NCI-H524 treated with DMSO at 0.1 percent for 48 hours (cell line): ENCODE measurements at places on chromosomes 11 and 22.

DNA sequence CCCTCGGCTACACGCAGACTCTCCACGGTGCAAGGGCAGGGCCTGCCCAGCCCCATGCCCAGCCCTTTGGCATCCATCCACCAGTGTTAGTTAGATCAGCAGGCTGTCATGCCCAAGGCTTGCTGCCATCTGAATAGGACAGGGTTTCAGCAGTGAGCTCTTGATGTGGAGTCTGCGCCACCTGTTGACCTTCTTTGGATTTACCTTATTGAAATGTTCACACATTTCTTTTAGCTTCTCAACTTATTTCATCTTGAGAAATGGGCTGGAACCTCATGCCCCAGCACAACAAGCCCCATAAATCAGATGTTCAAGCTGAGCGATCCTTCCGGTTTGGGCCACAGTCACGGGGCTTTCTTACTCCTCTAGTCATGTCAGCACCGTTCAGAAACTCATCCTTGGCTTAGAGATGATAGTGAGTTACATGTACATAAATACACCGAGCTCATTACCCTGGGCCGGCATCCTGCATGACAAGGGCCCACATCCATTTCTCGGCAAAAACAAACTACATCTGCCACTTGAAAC, 61.7 kb downstream of the PARVB start:
- DNase-seq, result no peak

GRCh38 chr11:102843489-102843888, at the start of gene MMP3:
Gene MMP3 (minus strand): TSS chr11:102843609. CDS start chr11:102843546, 63 bp downstream.
- DNase-seq, result no peak

DNA sequence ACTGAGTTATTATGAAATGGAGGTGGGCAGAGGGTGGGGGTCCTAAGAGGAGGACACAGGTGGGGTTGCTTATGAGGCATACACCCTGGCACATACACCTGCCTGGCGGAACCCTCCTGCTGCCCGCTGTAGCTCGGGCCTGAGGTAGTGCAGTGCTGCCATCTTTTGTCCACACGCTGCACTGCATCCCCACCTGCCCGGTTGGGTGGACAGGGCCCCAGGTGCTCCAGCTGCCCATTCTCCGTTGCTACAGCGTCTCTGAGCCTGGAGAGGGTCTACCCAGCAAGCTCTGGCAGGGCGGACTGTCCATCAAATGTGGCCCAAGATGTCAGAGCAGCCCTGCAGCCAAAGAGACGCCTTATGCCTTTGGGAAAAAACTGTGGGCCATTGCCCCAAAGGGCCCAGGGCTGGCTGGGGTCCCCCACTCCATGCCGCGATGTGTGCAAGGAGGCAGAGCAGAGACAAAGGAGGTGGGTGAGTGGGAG, 131.2 kb downstream of the BUD13 start:
- peak; percentile 3 for DNase-seq

DNA sequence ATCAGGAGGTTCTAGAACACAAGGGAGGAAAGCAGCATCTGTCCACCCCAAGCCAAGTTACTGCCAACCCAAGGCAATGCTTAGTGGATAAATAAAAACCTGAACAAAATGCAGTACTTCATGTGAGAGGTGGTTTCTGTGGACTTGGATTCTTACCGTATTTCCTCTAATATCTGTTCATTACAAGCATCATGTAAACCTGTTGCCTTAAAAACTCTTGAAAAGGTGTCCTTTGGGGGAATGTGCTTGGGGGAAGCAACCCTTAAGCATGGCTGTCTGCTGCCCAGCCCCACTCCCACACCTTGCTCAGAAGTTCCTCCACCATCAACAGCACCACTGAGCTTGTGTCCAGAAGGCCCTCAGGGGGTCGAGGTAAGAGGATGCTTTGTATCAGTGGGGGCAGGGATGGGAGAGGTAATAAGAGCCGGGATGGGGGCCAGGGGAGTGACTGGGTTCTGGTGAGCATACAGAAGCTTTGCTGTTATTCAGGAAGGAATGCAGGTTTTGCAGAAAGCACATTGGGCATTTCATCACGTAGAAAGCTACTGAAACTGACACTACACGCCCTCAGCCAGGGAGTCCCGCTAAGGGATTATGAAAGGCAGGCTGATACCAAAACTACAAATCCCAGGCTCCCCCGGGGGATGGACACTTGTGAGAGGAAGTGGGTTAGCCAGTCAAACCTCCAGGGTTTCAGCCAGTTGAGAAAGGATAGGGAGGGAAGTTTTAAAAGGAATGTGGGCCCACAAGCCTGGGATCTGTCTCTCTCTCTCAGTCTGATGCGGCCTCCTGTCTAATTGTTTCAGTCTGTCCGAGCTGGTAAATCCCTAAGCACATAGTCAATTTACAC, 52.0 kb downstream of the KCNJ1 start:
- no peak for DNase-seq

DNA sequence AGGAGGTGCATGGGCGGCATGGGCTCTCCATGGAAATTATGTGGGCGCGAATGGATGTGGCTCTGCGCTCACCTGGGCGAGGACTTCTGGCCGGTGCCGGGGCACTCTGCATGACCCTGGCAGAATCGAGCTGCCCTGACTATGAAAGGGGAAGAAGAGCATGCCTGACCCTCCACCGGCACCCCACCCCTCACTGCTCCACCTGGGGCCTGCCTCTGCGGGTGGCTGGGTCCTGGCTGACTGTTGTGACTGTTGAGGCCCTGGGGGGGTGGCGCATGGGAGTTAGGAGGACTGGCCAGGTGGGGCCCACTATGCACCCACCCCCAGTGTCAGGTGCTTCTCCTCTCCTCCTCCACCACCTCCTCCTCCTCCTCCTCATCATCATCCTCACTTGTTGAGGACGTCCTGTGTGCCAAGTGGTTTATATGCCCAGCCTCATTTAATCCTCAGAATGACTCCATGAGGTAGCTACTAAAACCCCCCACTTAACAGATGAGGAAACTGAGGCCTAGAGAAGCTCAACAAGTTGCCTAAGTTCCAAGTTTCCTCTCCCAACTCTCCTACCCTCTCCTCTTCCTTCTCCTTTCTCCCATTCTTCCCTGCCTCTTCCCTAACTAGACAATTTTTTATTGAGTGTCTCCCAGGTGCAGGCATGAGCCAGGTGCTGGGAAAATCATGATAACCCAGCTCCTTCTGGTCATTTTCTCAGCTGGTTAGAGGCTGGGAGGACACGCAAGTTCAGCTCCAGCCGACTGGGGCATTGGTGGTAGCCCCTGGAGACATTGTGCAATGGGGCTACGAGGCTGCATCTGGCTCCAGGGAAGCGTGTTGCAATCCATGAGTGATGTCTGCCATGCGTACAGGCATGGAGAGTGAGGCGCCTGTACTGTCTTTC, 2.3 kb downstream of the MYEOV start:
- no peak for DNase-seq

DNA sequence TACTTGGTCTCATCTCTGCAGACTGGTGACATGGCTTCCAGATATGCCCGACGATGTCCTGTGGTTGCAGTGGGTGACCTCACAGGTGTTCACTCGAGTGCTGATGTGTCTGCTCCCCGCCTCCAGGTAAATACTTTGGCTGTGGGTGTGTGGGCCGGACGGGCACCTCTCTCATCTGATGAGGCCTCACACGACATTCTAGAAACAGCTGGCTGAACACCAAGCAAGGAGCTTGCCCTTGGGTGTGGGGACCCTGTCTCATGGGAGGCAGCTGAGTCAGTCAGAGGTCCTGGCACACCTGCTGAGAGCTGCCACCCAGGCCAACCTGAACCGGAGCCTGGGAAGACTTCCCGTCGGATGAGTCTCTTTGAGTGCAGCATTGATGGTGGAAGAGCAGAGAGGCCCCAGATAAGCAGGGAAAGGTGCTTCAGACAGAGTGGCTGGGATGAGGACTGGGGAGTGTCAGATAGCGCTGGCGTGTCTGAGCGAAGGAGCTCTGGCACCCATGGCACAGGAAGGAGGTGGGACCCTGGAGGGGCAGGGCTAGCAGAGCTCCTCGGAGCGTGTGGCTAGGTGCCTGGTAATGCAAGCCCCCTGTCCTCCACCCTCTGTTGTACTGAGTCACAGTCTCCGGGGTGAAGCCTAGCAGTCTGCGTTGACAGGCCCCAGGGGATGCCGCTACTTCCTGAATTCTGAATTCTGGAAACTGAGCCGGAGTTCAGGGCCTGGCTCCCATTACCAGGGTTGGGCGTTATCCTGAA, 10.4 kb upstream of the SAMM50 start:
- DNase-seq, result no peak

- no peak for DNase-seq
These were observed 50.0 kb upstream of the API5 start for GRCh38 chr11:43261775-43262174.

DNA sequence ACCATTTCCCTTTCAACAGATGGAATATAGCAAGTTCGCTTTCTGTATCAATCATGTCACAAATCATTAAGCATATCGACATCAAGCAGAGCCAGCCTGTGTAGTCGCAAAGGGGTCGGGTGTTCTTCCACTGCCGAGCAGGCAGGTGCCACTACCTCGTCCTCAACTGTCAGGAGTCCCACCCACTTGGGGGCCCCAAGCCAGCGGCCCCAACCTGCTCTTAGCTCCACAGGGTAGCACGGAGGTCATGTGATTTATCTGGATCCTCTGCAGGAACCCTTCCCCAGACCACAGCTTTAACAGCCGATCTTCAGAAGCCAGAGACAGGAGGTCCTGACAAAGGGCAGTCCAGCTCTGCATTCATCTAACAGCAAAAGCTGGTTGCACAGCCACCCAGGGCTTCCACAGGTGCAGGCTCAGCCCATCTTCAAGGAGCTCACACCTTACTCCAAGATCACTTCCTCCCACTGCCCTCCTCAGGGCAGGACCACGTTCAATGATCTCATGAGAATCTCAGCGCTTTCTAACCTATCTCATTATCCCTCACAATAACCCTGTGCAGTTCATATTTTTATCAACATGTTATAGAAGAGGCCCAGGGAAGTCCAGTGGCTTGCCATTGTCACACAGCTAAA, 110.2 kb downstream of the TRIM29 start:
- DNase-seq, result no peak

DNA sequence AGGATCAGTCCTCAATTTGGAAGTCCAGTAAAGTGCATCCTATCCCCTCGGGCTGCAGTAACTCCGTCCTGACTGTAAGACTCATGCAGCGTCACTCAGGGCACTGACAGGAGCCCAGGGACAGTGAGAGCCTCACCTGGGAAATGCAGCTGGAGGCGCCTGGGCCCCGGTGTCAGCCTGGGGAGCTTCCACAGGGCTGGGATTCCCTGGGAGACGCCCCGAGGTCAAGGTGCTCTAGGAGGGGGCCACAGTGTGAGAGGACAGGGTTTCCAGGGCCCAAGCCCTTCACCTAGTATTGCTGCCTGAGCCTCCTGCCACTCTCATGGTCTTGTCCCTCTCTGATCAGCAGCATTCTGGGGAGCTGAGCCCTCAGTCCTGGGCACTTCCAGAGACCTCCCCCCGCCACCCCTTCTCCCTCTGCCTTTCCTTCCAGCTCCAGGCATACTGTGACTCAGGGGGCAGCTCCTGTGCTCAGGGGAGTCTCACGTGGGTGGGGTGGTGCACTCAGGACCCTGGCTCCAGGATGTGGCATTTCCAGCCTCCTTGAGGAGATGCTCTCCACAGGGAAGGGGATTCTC, 99.1 kb upstream of the IGLL5 start:
- no peak for DNase-seq

DNA sequence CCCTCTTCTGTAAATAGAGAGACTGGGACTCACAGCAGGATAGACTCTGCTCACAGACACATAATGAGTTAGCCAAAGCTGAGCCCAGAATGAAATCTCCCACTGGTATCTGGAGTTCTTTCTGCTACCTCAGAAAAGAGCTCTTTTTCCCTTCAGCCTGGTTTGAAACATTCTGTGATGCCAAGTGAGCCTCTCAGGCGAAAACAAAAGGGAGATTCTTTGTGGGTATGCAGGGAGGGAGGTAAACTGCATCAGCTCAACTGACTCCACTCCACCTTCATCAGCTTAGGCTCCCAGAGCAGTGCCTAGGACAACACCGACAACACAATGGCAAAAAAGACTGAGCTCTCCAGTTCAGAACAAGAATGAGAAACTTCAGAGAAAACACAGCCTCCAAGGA, 55.1 kb upstream of the SCUBE2 start:
- no peak for DNase-seq

DNA sequence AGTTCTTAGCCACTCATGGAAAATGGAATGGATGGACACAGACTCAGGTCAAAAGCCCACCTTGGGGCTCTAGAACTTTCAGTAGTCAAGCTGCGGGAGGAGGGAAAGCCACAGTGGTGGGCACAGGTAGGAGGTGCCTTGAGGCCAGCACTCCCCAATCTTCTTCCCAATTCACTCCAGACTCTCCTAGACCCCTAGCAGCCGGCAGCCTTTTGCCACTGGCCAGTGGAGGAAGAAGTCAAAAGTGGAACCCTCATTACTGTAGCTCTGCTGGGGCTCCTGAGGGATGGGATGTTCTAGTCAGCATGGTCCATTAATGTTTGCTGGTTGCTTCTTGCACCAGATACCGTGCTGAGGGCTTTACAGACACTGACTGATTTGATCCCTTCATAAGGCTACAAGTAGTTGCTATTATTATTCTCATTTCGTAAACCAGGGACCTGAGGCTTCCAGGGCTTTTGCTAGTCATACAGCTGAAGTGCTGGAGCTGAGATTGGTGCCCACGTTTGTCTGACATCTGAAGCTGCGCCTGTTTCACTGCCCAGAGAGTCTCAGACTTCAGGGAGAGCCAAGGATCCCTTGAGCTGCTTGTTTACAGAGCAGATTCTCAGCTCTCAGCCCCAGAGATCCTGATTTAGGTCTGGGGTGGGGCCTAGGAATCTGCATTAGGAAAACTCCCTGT, 1.1 kb downstream of the UCP3 start:
- no peak for DNase-seq

GRCh38 chr22:41808400-41808799, 7.9 kb downstream of the CCDC134 start:
- no peak for DNase-seq

GRCh38 chr11:100872951-100873740, 186.1 kb downstream of the ARHGAP42 start:
- no peak for DNase-seq

GRCh38 chr11:123047266-123047946, 14.5 kb downstream of the HSPA8 start:
- DNase-seq, result no peak

- no peak for DNase-seq
These were observed 98.9 kb downstream of the ZBTB16 start for GRCh38 chr11:114158421-114158820.

GRCh38 chr22:47055921-47056320, 293.5 kb downstream of the TBC1D22A start:
- no peak for DNase-seq

- no peak for DNase-seq
These were observed 39.4 kb downstream of the IRAG1 start for GRCh38 chr11:10653946-10654810.

- no peak for DNase-seq
These were observed 22.6 kb downstream of the AMPD3 start for GRCh38 chr11:10477690-10478046.

- DNase-seq, result no peak
These were observed 196.7 kb upstream of the TBCEL start for GRCh38 chr11:120827198-120827597.

GRCh38 chr11:2883640-2883978, 2.0 kb downstream of the CDKN1C start:
- DNase-seq, result no peak

DNA sequence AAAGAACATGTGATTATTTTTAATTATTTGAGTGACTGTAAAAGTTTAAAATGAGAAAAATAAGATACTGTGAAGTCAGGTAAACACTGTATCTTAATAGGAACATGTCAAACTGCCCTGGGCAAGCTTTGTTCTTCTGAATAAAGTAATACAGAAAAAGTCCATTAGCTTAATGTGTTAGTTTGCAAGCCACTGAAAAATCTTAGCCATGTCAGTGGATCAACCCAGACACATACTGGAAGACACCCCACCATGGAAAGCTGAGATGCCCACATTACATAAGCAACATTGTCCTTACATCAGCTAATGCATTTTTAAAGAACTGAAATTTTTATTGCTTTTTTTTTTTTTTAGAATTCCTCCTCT, 155.2 kb downstream of the BBOX1 start:
- no peak for DNase-seq
